ENCODE measurements at places on chromosomes 16 and 17. TPM values are rescaled to one million over a fixed set of nuclear protein-coding genes. Genes with fewer than 3 reads are reported as not detected.

The KRT14 gene
- polyA plus RNA-seq = not detected

The MYH13 gene
- not detected for polyA plus RNA-seq

The RHOT1 gene
- polyA plus RNA-seq = 25.0 TPM

DNA sequence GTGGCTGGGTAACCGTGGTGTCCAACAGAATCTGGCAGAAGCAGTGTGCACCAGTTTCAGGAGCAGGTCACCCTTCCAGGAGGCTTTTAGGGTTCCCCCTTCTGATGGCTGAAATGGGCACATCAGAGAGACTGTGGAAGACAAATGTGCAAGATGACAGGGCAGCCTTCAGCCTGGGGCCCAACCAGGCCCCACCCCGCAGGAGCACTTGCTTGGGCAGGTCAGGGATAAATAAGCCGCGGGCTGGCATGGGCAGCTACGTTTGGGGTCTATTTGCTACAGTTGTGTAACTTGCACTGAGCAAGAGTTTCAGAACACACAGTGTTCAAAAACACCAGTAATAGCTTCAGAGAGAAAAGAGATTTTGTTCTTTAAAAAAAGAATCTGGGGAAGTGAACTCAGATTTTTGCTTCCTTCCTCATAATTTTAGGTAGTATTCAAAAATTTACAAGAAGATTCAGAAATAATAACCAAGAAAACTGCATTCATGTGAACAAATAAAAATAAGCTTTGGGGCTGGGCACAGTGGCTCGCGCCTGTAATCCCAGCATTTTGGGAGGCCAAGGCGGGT lies 44.9 kb upstream of the BAHCC1 start:
- DNase-seq = no peak

DNA sequence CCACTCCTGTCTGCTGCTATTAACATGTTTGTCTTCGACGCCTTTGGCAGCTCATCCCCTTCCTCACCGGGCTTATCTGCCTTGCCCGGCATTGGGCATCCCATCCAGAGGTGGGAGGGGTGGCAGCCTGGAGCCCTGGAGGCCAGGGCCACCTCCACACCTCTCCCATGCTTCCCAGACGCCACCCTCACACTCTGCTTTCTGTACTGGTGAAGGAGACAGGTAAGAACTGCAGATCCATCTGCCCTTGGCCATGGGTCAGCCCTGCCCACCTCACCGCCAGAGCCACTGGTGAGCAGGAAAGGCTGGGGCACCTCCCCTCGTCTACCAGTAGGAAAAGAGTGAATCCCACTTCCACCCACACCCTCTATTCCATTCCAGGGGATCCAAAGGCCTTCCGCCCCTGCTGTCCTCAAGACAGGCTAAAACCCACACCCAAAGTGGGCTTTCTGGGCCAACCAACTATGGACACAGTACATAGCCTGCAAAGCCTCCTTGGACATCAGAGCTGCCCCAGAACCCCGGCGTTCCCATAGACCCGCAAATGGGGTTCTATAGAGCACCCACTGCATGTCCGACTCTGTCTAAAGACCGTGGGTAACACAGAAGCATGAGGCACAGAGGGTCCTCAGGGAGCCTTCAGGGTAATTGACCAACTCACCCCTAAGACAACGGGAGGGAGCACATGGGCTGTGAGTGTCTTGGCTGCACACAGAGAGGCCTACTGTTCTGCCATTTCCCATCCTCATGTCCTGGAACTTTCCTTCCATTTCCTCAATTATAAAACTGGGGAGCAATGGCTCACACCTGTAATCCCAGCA lies 23.4 kb upstream of the RBFOX3 start:
- DNase-seq = peak; percentile 18

DNA sequence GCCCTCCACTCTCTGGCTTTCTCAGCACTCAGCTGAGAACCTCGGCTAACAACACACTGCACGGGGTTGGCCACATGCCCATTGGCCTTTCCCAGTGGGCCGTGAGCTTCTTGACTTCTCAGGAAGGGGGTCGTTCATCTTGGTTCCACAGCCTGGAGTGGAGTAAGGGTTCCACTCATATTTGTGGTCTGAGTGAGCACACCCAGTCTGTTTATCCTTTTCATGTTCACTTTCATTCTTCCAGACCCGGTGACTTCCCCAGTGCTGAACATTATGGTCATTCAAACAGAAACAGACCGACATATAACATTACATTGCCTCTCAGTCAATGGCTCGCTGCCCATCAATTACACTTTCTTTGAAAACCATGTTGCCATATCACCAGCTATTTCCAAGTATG lies 8.2 kb downstream of the MILR1 start:
- DNase-seq = no peak

The SOX15 gene
- polyA plus RNA-seq = 1.3 TPM

The KCNH6 gene
- polyA plus RNA-seq = 0.18 TPM

The HOXB4 gene
- polyA plus RNA-seq = 0.03 TPM

The KRTAP17-1 gene
- polyA plus RNA-seq = not detected

The GRAP gene
- polyA plus RNA-seq = 0.02 TPM

The CARD14 gene
- 0.05 TPM for polyA plus RNA-seq
